Psoas muscle (tissue), 8 donors: ENCODE measurements at places on chromosomes 6 and 20. TPM values are rescaled to one million over a fixed set of nuclear protein-coding genes. Genes with fewer than 3 reads are reported as not detected.
A peak's percentile ranks its signal among the peaks of the same experiment; 100 is the strongest.

DNA sequence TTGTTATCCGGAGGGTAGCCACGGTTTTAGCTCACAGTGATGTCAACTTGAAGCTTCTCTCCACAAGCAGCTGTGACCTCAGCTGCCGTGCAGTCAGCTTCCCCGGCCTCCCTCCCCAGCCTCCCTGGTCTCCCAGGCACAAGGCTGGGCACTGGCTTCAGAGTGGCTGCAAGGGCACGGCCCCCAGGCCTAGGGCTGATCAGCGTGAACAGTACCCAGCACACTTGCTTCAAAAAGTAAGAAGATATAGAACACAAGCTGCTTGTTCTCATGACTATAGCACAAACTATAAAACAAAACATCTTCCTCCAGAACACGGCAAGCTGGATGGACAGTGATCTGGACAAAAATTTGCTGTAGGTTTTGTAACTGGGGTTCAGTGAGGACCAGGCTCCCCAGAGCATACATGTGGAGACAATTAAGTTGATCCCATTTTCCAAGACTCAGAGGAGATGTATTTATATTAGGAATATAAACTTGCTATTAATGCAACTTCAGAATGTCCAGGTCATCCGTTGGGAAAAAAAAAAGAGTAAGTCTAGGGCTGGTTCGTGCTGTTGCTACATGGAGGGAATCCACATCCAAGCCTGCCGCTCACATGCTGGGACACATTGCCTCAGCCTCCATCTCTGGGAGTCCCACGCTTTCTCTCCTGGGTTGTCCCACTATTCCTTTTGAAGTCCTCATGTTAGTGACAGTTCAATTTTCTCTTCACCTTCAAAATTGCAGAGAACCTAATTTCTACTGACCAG, 199.4 kb upstream of the THBS2 start:
- no peak for DNase-seq

GRCh38 chr20:1881240-1881835, 13.9 kb upstream of the SIRPA start:
- DNase-seq = peak; percentile 66

DNA sequence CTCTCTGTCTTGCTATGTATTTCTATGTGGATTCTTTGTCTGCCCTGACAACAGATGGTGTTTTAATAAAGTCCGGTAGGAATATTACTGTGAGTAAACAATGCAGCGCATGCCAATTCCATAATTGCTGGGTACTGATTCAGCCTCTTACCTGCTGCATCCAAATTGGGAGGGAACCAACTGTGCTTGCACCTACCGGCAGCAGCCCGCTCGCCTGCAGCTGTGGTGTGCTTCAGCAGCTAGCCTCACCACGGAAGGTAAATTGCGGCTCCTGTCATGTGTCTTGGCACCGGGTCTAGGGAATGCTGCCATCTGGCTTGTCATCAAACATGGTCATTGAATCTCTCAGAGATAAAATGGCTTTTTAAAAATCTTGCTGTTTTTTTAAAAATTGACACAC, 704.8 kb upstream of the SLC35B3 start:
- peak; percentile 24 for DNase-seq

- DNase-seq = no peak
Measured at GRCh38 chr20:33984182-33984719, 9.5 kb upstream of the RALY start.

DNA sequence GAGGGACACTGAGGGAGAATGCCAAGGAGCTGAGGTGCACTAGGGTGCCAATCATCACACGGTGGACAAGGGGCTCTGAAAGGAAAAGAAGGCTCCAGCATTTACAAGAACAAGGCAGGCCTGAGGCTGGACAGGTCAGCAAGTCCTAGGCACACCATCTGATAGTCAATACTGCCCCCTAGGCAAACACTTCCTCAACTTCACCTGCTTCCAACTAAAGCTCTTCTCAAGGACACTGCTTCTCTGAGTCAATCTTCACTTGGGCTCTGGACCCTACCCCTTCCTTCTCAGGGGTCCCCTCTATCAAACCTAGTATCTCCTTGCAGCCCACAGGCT, 37.7 kb upstream of the SLC4A11 start:
- no peak for DNase-seq

DNA sequence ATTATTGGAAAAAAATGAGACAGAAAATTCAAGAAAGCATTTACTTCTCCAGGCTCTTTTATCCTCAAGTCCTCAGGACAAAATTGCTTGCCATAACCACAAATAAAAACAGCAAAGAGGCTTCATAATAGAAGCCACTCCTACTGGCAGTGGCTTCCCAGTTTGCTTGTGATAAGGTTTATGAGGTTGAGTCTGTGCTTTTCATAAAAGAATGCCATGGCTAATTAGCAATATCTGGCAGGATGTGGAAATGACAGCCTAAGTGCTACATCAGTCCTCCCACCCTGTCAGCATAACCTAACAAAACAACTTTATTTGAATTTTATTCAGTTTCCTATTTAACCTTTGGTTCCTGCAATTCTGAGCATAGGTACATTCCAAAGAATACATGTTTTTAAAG, 80.9 kb upstream of the HTR1E start:
- DNase-seq = no peak

GRCh38 chr20:47989957-47990356, 204.7 kb upstream of the SULF2 start:
- DNase-seq = no peak

- DNase-seq = no peak
Measured at GRCh38 chr6:15386110-15386755, 140.4 kb downstream of the JARID2 start.

DNA sequence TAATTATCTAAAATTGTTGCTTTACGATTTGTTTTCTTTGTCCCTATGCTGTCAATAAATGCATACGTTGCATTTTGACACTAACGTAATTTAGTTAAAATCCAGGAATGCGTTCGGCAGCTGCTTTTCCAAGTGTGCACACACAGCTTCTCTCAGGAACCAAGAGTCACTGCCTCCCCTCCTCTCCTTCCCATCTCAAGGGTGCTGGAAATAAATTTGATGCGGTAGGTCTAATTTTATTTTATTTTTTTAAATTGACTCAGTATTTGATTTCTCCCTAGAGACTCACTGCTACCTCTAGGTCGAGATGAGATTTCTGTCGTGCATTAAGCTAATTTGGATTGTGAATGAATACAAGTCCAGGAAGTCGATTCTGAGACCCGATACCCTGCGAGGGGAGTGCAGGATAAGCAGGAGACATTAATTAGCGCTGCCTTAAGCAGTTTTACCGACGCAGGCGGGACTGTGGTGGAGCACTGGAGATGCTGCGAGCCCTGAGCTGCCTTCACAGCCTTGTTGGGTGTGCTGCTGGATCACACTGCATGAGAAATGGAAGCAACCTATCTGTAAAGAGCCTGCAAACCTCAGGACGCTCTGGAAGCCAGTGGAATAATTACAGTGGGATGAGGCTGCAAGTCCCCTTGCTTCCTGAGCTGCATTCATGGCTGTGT, 381.2 kb downstream of the C6orf118 start:
- DNase-seq = no peak

GRCh38 chr6:113476937-113477839, 380.0 kb upstream of the MARCKS start:
- no peak for DNase-seq

DNA sequence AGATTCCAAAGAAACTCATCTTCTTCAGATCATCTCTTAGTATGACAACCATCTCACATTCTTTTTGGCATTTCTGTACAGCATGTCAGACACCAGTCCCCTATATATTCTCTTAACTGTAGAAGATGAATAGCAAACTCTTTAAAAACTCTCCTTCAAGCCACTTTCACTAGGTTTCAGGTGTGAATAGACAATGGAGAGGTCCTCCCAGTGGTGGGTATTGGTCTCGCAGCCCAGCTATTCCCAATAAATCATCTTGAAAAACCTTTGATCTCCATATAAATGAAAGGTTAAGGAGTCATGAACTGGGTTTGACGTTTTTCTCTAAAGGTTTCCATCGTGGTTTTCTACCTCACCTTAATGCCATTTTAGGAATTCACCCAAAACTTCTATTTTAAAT, 180.0 kb downstream of the GJA1 start:
- DNase-seq = no peak

DNA sequence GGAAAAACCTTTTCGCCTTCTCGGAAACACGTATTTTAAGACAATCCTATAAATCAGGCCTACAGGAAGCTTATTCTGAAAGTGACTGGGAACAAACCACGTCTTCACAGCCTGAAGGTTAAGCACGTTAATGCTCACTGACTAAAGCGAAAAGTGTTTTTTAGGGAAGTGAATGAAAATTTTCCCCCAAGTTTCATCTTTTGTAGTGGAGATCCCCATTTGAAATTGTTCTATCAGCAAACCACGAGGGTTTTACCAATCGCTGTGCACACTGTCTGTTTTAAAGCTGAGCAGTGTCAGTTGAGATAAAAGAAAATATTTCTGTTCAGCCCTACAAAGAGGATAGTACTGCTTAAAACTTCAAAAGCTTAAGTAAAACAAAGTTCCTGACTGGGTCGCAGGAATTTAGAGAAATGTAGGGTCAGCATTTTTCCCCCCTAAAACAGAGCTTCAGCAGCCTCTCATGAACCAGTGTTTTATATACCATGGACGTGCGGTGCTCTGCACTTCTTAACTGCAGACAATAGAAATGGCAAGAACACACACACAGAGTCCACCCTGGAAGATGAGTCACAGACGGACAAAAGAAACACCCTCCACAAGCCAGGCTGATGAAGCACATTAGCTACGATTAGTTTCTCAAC, 34.9 kb downstream of the SLC22A23 start:
- no peak for DNase-seq

- no peak for DNase-seq
Measured at GRCh38 chr6:90103056-90103800, 193.4 kb downstream of the BACH2 start.

GRCh38 chr6:42963855-42964605, 3.5 kb downstream of the GNMT start:
- DNase-seq = no peak

- DNase-seq = peak; percentile 67
Measured at GRCh38 chr20:31698803-31699718, 23.6 kb downstream of the BCL2L1 start.

GRCh38 chr20:33653900-33654596, 8.1 kb upstream of the C20orf144 start:
- DNase-seq = no peak

GRCh38 chr6:83511901-83512681, at the start of gene PRSS35:
Gene PRSS35, plus strand, starts transcription at chr6:83512534. Its CDS starts 10,908 bp downstream, at chr6:83523442.
- peak; percentile 36 for DNase-seq

GRCh38 chr6:133761706-133762105, 127.2 kb upstream of the TCF21 start:
- no peak for DNase-seq

- DNase-seq = no peak
Measured at GRCh38 chr20:44897133-44897532, 11.6 kb downstream of the YWHAB start.

DNA sequence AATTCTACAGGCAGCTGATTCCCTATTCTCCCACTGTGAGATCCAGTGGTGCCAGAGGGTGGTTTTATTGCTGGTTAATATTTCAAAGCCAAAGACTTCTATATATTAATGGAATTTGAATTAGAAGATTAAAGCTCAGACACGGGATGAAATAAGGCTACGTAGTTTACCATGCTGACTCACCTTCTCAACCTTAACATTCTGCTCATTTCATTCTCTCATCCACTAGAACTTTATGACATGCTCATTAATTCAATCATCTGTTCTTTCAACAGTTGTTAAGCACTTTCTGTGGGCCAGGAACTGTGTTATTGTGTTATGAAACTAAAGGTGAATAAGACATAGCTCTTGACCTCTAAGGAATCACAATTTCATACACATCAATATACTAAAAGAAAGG, 456.9 kb upstream of the MAP3K7 start:
- no peak for DNase-seq

DNA sequence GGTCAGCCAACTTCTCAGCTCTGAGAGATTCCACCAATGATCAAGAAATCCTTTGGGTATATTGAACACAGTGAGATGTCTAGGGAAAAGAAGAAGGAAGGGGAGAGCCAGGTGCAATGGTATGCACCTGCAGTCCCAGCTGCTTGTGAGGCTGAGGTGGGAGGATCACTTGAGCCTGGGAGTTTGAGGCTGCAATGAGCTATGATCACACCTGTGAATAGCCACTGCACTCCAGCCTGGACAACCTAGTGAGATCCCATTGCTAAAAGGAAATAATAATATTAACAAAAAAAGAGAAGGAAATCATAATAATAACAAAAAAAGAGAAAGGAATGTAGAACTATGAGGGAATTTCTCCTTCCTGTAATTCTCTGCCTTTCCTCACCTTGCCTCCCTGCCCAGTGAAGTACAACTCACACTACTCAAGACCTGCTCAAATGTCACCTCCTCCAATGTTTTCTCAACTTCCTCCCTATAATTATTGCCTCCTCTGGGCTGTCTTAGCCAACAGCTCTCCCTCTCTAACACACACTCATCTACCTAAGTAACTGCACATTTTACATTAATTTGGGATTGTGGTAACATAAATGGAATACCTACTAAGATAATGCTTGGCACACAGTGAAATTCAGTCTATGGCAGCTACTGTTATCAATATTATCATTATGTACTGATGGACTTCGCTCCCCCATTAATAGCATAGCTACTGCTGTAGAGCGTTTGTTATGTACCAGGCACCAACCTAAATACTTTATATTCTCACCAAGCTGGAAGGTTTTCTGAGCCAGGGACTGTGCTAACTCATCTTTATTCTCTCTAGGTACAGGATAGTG, 103.6 kb downstream of the KIF13A start:
- no peak for DNase-seq

- no peak for DNase-seq
Measured at GRCh38 chr6:15709651-15710269, 46.9 kb upstream of the DTNBP1 start.

DNA sequence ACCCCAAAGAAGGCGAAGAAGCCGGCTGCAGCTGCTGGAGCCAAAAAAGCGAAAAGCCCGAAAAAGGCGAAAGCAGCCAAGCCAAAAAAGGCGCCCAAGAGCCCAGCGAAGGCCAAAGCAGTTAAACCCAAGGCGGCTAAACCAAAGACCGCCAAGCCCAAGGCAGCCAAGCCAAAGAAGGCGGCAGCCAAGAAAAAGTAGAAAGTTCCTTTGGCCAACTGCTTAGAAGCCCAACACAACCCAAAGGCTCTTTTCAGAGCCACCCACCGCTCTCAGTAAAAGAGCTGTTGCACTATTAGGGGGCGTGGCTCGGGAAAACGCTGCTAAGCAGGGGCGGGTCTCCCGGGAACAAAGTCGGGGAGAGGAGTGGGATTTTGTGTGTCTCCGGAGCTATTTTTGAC, 69.6 kb downstream of the HFE start:
- DNase-seq = peak; percentile 62

The MYCT1 gene
- 5.3 TPM for total RNA-seq

The PM20D2 gene
- 13.5 TPM for total RNA-seq

The PRSS16 gene
- not detected for total RNA-seq

The CFAP61 gene
- total RNA-seq = 23.2 TPM

The OPN5 gene
- total RNA-seq = not detected

The ADAT2 gene
- 1.2 TPM for total RNA-seq

The KCNS1 gene
- not detected for total RNA-seq

The ARMH2 gene
- total RNA-seq = not detected

The COL10A1 gene
- total RNA-seq = not detected

The GDAP1L1 gene
- total RNA-seq = not detected

The SPATS1 gene
- total RNA-seq = not detected
